ENCODE measurements at places on chromosomes 3 and 15.
A peak's percentile ranks its signal among the peaks of the same experiment; 100 is the strongest.

DNA sequence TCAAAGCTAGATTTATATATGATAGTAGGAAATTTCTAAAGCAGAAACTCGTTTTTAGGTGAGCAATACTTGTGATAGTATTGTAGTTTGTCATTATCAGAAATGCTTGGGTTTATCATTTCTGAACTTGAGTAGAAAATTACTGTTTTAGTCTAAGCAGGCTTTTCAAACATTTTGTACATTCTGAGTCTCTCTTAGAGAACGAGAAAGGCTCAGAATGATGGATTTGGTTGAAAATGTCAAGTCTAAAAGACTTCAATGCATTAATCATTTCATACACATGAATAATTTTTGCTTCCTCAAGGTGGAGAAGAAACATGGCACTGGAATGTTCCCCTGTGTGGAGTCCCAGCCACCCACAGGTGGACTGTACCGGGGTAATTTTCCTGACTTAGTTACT is 387.1 kb downstream of the NAALADL2 start:
- DNase-seq, result no peak

- peak; percentile 49 for DNase-seq
Measured at GRCh38 chr3:156675830-156676767, 1.7 kb downstream of the TIPARP start.

GRCh38 chr15:31469786-31470525 is 143.3 kb downstream of the KLF13 start:
- no peak for DNase-seq

DNA sequence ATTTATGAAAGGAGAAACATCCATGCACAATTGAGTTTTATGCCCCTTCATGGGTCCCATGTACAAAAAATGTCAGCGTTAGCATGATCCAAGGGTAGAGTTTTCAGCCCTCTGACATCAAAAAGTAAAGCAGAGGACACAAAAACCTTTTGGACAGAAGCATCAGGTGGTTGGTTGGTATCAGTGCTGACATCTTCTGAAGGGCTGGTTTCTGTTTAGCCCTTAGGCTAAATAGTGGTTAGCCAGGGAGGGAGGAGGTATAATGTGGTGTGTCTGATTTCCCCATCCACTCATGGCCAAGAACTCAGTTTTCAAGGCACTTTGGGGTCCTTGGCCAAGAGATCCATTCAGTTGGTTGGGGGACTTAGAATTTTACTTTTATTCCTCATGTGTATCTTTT is 16.5 kb downstream of the CCDC66 start:
- DNase-seq, result no peak

GRCh38 chr3:102761766-102762165 is 327.0 kb downstream of the ZPLD1 start:
- DNase-seq, result no peak

- DNase-seq, result no peak
Measured at GRCh38 chr15:67550522-67550921, 8.0 kb downstream of the MAP2K5 start.

- DNase-seq, result no peak
Measured at GRCh38 chr3:53045518-53046170, at the start of gene SFMBT1. TSS of gene SFMBT1 (minus strand) at chr3:53046073. CDS start at chr3:52969128, 76,945 bp downstream.

DNA sequence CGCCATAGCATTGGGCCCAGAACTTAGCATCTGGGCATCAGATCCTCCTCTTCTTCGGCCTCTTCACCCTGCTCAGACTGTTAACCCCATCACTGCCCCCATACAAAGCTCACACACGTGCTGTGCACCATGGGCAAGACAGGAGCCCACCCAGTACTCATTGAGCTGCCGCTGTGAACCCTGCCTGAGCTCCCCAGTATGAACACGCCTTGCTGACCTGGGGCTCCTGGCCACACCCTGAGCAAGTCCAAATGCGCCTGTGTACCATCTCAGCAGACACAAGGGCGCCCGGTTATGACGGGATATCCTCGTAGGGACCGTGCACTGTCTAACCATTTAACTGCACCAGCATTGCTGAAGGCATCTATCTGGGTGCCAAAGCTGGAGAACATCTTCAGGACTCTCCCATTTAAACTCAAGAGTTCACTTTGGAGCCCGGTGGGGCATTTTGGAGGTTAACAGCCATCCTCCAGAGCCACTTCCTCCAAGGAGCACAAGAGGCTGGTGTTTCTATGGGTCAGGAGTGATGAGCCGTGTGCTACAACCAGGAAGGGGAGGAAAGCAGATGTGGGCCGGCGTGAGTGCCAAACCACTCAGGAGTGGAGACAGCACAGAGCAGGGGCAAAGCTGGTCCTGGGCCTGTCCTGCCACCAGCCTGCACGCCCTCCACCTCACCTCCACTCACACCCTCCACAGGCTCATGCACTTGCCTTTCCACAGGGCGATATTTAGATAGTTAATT is 12.1 kb downstream of the PRR23E start:
- DNase-seq, result no peak

DNA sequence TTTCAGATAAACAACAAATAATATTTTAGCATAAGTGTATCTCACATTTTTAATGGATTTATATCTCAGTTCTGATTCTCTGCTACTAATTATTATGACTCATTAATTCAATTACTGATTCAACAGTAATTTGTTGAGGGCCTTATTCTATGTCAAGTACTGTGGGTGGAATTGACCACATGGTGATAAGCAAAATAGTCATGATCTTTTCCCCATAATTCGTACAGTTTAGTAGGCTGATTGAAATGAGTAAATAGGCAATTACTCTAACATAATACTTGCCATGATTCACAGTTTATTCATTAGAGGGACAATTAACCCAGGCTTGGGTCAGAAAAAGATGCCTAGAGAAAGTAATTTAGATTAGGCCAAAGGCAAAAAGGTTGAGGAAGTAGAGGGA is 60.9 kb upstream of the SLC4A7 start:
- no peak for DNase-seq

GRCh38 chr3:168047190-168047795 is 48.4 kb downstream of the GOLIM4 start:
- no peak for DNase-seq

DNA sequence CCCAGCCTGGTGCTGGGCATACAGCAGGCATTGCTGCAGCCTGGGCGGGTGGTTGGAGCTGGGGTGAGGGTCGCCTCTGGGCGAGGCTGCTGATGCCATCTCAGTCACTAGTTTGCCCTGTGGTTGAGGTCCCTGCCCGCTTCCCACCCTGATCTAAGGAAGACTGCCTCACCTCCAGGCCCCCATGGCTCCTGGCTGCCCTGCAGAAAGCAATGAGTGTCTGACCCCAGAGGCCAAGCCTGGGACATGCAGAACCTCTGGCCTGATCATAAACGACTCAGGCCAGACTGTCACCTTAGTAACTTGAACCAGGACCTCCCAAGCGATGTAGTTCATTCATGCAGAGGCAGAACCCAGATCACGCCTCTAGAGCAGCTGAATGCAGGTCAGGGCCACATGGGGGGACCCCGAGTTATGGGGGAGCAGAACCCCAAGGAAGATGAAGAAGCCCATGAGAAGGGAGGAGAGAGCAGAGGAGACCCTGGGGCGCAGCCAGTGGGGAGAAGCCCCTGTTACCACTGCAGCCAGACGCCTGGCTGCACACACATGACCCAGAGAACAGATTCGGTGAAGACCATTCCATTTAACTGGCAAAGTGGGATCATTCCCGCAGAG is 213.9 kb downstream of the TBC1D2B start:
- no peak for DNase-seq

DNA sequence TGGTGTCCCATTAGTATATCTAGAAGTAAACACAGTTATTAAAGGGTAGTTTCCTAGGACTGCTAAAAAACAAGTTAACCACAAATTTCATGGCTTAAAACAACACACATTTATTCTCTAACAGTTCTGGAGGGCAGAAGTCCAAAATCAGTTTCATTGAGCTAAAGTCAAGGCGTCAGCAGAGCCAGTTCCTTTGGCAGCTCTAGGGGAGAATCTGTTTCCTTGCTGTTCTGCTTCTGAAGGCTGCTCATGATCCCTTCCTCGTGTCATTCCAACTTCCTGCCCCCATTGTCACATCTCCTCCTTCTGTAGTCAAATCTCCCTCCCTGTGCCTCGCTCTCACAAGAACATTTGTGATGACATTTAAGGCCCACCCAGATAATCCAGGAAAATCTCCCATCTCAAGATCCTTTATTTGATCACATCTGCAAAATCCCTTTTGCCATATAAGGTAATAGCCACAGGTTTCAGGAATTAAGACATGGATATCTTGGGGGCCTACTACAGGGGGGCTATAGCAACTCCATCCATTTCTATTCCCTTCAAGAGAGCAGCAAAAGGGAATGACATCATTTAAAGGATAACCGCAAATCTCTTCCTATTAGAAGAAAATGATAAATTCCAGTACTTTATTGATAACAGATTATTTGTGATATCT is 50.1 kb downstream of the GPR176 start:
- no peak for DNase-seq

DNA sequence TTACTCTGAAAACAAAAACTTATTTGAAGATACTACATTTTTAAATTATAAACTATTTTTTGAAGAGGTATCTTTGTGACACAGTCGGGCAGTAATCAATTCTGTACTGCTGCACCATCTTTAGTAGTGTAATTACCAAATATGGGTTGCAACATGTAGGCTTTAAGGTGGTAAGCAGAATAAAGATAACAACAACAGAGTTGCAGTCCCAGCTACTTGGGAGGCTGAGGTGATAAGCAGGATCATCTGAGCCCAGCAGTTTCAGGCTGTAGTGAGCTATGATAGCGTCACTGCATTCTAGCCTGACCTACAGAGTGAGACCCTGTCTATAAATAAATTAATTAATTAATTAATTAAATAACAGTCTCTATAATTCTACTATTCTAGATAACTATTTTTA is 6.0 kb downstream of the PLOD2 start:
- DNase-seq, result no peak

GRCh38 chr3:196712514-196713413 is 587 bp downstream of the PIGX start:
- DNase-seq, result peak; percentile 76
